ENCODE measurements at places on chromosomes 6 and 20.
A peak's percentile ranks its signal among the peaks of the same experiment; 100 is the strongest.

GRCh38 chr6:43172104-43173007, 1.3 kb downstream of the SRF start:
- peak; percentile 24 for DNase-seq

GRCh38 chr6:40504274-40504673, 82.9 kb downstream of the LRFN2 start:
- DNase-seq: no peak

GRCh38 chr6:35243386-35243958, 16.1 kb upstream of the ZNF76 start:
- no peak for DNase-seq

DNA sequence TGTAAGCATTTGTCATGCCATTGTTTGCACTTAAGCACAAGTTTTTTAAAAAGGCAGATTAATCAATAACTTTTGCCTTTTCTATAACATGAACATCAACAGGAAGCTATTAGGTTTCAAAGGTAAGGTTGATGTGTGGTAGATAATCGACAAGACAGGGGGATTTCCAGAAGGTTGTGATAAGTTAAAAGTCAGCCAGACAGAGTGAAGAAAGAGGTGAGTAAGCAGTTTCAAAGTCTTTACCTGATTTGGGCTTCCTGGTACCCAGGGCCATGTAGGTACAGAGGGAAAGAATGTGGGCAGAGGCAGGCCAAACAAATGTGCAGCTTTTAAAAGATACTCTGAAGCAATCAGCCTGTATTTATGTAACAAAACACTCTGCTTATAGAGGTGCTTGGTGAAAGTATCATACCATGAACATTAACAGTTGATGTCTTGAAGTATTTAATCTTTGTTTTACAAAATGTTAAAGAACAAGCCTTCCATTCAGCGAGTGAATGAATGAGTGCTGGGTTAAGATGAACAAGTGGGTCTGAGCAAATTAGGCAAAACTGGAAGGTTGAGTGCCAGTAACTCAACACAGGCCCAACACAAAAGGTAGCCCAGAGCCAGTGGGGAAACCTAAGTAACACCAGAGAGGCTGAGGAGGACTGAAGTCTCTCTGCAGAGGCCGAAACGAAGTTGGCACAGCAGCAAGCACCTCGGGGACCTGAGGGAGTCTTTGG, 60.2 kb downstream of the LRRC1 start:
- no peak for DNase-seq

DNA sequence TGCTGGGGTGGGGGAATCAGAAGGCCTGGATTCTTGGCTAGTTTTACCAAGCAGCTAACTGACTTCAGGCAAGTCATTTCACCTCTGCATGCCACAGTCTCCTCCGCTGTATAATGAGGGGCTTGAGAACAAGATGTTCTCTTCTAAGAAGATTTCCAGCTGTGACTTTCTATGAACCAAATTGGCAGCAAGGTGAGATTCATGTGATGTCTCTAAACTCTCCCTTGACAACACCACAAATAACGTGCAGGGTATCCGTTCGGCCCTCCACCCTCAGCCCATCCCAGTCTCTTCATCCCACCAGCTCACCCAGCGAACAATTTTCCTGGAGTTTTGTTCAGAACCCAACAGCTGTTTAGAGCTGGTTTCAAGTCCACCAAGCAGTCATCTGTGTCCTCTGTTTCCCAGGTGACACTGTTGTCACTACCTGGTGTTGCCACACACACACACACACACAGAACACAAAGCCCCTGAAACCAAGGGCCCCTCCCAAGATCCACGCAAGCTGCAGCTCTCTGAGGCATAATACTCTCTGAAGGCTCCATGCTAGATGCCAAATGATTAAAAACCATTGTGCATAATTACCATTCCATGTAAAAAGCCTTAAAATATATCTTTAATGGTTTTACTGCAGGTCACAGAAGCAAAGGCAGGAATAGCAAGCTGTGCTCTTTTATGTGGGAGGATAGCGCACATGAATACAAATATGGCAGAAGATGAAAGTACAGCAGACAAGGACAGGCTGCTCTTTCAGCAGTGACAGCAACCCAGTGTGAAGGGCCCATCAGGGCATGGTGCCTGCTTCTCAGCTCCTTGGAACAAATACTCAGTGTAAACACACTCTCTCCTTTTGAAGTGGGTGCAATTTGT, 48.2 kb downstream of the ARHGAP18 start:
- no peak for DNase-seq

Data from T-helper 2 cell (primary cell).